Suprapubic skin (tissue), 4 donors: ENCODE measurements at places on chromosomes 7 and 10.

GRCh38 chr7:78125884-78126283, 327.3 kb downstream of the PHTF2 start:
- DNase-seq, result no peak

- DNase-seq, result peak; percentile 64
Observed at GRCh38 chr10:100827819-100828737, 82.7 kb downstream of the PAX2 start.

DNA sequence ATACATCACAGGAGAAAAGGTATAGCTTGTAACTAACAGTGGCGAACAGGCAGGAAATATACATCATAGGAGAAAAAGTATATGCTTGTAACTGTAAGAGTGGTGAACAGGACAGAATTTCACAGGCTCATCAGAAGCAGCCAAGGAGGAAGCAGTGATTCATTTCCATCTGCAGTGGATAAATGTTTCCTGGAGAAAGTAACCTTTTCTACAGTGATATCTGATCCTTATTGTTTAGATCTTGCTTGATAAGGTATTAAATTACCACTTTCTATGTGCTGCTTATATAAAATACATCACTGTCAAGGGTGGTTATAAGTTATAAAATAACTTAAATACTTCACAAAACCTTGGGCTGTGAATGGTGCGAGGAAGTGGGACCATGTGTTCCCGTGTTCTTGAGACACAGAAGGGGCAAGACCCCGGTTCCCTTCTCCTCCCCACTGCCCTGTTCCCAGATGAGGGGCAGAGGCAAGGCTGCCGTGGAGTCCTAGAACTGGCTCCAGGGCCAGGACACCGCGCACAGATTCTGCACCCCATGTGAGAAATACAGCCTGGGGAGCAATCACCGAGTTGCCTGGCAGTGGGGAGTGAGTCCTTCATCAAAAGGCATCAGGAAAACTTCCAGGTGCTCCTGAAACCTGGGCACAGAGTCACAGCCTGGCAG, 135.2 kb downstream of the DIP2C start:
- no peak for DNase-seq

DNA sequence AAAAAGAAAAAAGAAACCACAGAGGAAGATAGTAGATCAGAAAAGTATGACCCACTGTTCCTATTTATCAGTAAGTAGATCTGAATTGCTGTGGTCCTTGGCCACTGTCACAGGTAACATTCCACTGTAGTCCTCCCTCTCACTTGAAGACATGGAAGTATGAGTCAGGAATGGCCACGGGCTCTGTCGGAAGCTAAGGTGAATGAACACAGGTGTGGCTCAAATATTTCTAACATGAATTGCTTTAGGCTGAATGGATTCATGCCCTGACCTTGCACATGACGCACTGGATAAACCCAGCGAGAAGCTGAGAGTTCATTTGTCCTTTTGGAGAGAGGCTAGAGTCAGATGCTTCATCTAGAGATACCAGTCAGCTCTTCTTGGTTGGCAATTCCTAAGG, 224.5 kb upstream of the SP8 start:
- DNase-seq, result no peak

DNA sequence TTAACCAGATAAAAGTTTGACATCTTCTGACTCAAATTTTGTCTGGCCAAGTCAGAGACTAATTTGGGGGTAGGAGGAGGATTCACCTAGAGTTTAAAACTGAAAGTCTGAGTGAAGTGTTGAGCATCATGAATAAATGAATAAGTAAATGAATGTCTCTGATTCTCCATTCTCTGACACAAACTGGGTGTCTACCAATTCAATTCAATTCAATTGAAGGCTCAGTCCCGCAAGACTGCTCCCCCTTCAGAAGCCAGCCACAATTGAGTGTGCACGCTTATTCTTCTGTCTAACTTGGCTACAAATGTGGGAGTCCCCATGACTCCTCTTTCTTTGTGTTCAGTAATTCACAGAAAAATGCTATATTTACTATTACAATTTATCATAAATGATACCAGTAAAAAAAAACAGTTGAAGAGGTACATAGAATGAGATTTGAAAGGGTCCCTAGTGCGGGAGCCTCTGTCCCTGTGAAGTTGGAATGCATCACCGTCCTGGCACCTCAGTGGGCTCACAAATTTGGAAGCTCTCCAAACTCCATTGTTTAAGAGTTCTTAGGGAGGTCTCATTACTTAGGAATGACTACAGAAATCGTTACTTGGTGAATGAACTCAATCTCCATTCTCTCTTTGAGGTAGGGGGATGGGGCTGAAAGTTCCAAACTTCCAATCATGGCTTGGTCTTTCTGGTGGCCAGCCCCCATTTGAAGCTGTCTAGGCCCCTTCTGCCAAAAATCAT, 243.7 kb upstream of the PHYHIPL start:
- DNase-seq, result no peak

DNA sequence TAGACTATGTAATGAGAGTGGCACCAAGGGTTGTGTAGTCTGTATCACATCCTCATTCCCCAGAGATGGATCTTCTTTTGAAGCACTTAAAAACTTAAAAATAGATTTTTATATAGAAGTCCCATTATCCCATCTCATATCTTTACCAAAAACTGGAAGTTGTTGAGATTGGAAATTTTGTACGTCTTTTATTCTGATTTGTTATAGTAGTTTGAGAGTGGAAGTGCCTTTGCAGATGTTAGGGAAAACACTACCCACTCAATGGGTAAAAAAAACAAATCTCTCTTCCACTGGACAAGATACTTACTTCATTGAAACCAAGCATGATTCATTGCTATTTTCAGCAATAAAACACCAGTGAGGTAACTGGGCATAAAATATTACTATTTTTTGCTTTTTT, 184.4 kb downstream of the MACC1 start:
- DNase-seq, result no peak

DNA sequence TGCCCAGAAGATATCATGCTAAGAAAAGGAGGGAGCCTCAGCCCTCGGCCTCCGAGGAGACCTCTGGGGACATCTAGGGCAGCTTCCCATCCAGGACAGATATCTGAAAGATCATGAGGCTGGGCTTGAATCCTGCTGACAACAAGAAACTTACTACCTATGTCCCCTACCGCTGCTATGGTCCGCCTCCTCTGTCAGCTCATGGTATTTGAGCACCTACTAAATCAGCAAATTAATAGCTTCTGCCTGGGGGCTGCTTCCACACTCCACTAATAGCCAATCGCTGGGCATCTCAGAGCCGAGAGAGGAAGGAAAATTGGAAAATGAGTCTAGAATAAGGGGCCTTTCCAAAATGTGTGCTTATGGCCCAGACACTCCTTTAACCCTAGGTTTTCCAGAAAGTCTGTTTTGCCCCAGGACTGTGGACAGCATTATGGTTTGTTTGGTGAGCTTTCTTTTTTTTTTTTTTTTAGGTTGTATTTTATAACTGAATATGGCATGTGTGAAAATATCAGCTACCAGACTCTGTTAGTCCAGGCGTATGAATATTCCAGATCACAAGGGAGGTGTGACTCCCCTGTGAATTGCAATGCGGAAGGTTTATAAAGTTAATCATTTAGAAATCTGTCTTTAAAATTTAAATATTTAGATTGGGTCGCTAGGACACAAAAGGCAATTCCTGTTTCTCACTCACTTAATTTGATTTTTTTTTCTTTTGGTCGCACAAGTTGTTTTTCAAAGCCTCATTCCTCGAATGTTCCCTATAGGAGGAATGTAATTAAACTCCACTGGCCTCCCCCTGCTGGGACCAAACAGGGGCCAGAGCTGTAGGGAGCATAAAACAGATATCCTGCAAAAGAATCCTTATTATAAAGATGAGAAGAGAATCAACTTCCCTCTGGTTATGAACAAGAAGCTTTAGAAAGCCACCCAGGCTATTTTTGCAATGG, 89.4 kb downstream of the PARP12 start:
- DNase-seq, result no peak

- no peak for DNase-seq
Observed at GRCh38 chr7:21370283-21370982, 57.5 kb upstream of the SP4 start.

- DNase-seq, result no peak
Observed at GRCh38 chr7:26398756-26399509, 107.3 kb downstream of the SNX10 start.
